ENCODE measurements at places on chromosomes 4 and X. TPM values are rescaled to one million over a fixed set of nuclear protein-coding genes. Genes with fewer than 3 reads are reported as not detected.

GRCh38 chr4:150206954-150207353 lies 128.7 kb downstream of the DCLK2 start:
- H3K4me1 ChIP-seq = peaks cover 55% of the 10 kb centered on the region
- H3K27ac ChIP-seq = peak overlapping the region; percentile 81
- DNase-seq = no peak
- H3K4me3 ChIP-seq = no peak overlapping the region
- peaks cover 12% of the 10 kb centered on the region for H3K36me3 ChIP-seq

DNA sequence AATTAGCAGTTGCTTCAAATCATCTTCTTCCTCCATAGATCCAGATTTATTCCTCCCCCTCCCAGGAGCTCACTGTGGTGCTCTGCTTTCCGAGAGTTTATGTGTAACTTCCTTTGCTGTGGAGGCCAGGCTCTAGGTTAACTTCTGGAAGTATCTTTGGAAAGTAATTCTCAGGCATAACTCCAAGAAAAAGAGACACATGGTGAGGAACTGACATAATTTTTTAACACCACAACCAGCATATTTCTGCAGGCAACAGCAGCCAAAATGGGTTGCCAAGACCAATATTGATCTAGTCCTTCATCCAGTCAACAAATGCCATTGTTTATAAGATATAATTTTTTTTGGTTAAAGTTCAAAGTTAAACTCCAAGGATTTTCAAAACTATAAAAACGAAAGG lies 114.5 kb upstream of the RBPJ start:
- no peak overlapping the region for H3K27ac ChIP-seq
- no peak overlapping the region for H3K4me3 ChIP-seq
- no peak for DNase-seq
- H3K36me3 ChIP-seq = no peaks in the 10 kb centered on the region

DNA sequence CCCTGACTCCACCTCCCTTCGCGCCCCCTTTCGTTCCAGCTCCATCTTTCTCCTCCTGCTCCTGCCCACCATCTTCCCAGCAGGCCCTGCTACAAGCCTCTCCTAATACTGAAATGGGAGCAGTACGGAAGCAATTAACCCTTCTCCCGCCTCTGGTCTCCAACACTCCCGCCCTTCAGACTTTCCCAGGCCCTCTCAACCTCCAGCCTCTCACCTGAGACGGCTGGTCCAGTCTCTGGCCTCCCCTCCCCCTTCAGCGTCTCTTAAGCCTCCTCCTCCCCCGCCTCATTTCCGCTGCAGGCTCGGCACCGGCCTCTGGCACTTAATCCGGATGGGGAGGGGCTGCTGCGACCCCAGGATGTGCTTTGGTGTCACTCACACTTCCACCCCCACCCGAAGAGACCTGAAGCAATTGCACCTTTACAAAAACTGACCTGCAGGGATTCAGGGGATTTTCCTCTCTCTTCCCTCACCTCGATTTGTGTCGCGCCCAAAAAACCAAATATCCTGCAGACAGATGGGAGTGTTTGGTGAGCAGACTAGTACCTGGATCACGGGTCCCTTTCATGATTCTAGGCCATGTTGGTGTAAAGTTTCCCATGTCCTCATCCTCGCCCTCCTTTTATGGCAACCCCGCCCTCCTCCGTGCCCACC lies 657 bp downstream of the TCEAL8 start:
- no peaks in the 10 kb centered on the region for H3K27me3 ChIP-seq
- H3K27ac ChIP-seq = peak overlapping the region; percentile 97
- no peak for DNase-seq
- peaks cover 3% of the 10 kb centered on the region for H3K36me3 ChIP-seq
- peaks cover 29% of the 10 kb centered on the region for H3K4me1 ChIP-seq
- H3K4me3 ChIP-seq = peak overlapping the region; percentile 89

GRCh38 chr4:123042095-123042494 lies 119.7 kb upstream of the NUDT6 start:
- DNase-seq = no peak
- H3K4me3 ChIP-seq = no peak overlapping the region
- peaks cover 15% of the 10 kb centered on the region for H3K4me1 ChIP-seq
- H3K27ac ChIP-seq = no peak overlapping the region

- no peak overlapping the region for H3K4me3 ChIP-seq
- no peaks in the 10 kb centered on the region for H3K4me1 ChIP-seq
- H3K36me3 ChIP-seq = no peaks in the 10 kb centered on the region
- DNase-seq = no peak
- H3K27me3 ChIP-seq = no peaks in the 10 kb centered on the region
Observed at GRCh38 chrX:151476604-151477303, 79.7 kb downstream of the VMA21 start.

GRCh38 chr4:83974111-83974780 lies 438.3 kb downstream of the GPAT3 start:
- no peak for DNase-seq
- H3K4me3 ChIP-seq = no peak overlapping the region
- H3K27me3 ChIP-seq = no peaks in the 10 kb centered on the region
- no peak overlapping the region for H3K27ac ChIP-seq

- no peaks in the 10 kb centered on the region for H3K27me3 ChIP-seq
- no peaks in the 10 kb centered on the region for H3K36me3 ChIP-seq
- no peak overlapping the region for H3K27ac ChIP-seq
- H3K4me3 ChIP-seq = no peak overlapping the region
- H3K4me1 ChIP-seq = peaks cover 3% of the 10 kb centered on the region
Observed at GRCh38 chr4:142582340-142582739, 263.8 kb downstream of the INPP4B start.

DNA sequence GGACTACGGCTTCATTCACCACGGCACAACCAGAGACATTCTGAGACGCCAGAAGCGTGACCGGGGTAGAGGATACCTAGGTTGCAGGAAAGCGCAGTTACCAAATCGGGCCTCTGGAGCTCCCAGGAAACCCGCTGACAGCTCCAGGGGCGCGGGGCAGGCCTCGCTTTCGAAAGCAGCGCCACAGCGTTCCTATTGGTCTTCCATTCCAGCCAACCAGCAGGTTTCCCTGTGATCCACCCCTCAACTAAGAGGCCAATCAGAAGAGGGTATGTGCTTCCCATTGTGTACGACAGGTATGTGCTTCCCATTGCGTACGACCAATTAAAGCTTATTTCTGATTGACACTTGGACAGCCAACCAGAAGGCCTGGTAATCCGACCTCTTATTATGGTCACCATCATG lies 14.9 kb downstream of the SNX12 start:
- peak overlapping the region; percentile 26 for H3K4me3 ChIP-seq
- no peaks in the 10 kb centered on the region for H3K27me3 ChIP-seq
- no peaks in the 10 kb centered on the region for H3K4me1 ChIP-seq
- peak; percentile 43 for DNase-seq

DNA sequence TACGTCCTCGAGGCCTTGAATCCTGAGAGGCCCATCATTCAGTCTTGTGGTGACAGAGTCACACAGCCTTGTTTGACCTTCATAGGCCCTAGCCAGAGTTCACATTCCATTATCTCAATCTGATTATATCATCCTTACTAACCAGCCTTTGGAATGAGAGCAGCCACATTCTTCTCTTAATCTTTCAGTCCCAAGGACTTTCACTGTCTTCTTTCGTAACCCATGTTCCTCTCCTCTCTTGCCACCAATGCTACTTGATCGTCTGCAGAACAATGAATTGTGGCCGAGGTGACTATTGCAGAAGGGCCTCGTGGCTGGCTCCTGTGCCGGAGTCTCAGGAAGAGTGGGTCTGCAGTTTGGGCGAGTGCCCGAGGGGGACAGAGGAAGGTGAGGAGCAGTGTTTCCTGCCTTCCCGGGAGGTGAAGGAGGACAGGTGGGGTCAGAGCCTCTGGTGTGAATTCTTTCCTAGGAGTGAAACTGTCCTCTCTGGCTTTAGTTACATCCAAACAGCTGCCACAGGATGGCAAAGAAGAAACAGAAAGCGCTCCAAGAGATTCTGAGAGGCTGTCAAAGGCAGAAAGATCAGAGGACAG lies 94.6 kb downstream of the LIMCH1 start:
- H3K4me3 ChIP-seq = no peak overlapping the region
- DNase-seq = no peak
- peaks cover 3% of the 10 kb centered on the region for H3K36me3 ChIP-seq

- no peaks in the 10 kb centered on the region for H3K27me3 ChIP-seq
- peaks cover 6% of the 10 kb centered on the region for H3K36me3 ChIP-seq
- DNase-seq = no peak
- H3K4me3 ChIP-seq = no peak overlapping the region
- no peak overlapping the region for H3K27ac ChIP-seq
Observed at GRCh38 chr4:70746179-70746839, 24.5 kb downstream of the RUFY3 start.

- H3K4me1 ChIP-seq = no peaks in the 10 kb centered on the region
- H3K36me3 ChIP-seq = no peaks in the 10 kb centered on the region
- no peak overlapping the region for H3K27ac ChIP-seq
Observed at GRCh38 chr4:30386266-30386895, 333.8 kb upstream of the PCDH7 start.

DNA sequence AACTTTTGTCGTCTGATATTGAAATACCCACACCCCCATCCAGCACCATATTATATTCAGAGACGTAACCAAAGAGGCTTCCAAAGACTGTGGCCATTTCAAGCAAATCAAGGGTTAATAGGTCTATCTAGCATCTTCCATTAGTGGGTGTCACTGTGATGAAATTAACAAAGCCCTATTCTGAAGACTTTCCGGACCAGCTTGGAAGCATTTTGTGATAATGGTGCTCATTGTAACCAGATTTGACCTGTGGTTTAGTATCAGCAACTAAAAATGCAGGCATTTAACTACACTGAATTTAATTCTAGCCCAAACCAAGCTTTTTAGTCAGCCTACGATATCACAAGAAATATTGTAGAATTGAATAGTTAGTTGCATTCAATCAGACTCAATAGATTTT lies 309.7 kb upstream of the TENM3 start:
- H3K4me1 ChIP-seq = no peaks in the 10 kb centered on the region
- no peak overlapping the region for H3K4me3 ChIP-seq
- no peaks in the 10 kb centered on the region for H3K27me3 ChIP-seq
- H3K36me3 ChIP-seq = peaks cover 22% of the 10 kb centered on the region

- peaks cover 8% of the 10 kb centered on the region for H3K36me3 ChIP-seq
- DNase-seq = no peak
- no peak overlapping the region for H3K4me3 ChIP-seq
- peaks cover 8% of the 10 kb centered on the region for H3K4me1 ChIP-seq
- H3K27ac ChIP-seq = no peak overlapping the region
Observed at GRCh38 chr4:4746444-4746843, 113.0 kb upstream of the MSX1 start.

DNA sequence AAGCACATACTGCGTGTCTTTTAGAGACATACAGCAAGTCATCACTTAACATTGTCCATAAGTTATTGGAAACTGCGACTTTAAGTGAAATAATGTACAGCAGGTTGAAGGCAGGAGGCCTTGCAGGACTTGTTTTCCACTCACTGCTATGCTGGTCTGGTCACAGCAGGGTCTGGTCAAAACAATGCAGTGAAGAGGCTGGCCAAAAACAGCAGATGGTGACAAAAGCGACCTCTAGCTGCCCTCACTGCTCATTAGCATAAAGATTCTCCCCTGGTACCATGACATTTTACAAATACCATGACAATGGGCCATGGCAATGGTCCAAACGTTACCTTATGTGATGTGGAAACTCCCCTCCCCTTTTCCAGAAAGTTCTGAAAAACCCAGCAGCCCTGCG lies 1283.6 kb downstream of the FSTL5 start:
- no peaks in the 10 kb centered on the region for H3K27me3 ChIP-seq
- no peak for DNase-seq
- no peaks in the 10 kb centered on the region for H3K36me3 ChIP-seq
- H3K4me1 ChIP-seq = no peaks in the 10 kb centered on the region

- no peak for DNase-seq
- no peaks in the 10 kb centered on the region for H3K4me1 ChIP-seq
- H3K36me3 ChIP-seq = no peaks in the 10 kb centered on the region
- H3K27ac ChIP-seq = no peak overlapping the region
- H3K27me3 ChIP-seq = peaks cover 20% of the 10 kb centered on the region
Observed at GRCh38 chr4:22875587-22876257, 183.0 kb downstream of the GBA3 start.

DNA sequence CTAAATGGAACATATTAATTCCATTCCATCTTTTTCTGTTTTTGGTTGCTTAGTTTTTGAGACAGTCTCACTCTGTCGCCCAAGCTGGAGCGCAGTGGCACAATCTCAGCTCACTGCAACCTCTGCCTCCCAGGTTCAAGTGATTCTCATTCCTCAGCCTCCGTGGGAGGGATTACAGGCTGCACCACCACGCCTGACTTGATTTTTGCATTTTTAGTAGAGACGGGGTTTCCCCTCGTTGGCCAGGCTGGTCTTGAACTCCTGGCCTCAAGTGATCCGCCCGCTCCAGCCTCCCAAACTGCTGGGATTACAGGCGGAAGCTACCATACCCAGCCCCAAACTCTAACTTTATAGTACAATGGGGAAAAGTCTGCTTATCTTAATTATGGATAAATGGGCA lies 11.2 kb downstream of the HNRNPD start:
- no peak overlapping the region for H3K4me3 ChIP-seq
- H3K27me3 ChIP-seq = no peaks in the 10 kb centered on the region
- H3K36me3 ChIP-seq = peaks cover 12% of the 10 kb centered on the region

DNA sequence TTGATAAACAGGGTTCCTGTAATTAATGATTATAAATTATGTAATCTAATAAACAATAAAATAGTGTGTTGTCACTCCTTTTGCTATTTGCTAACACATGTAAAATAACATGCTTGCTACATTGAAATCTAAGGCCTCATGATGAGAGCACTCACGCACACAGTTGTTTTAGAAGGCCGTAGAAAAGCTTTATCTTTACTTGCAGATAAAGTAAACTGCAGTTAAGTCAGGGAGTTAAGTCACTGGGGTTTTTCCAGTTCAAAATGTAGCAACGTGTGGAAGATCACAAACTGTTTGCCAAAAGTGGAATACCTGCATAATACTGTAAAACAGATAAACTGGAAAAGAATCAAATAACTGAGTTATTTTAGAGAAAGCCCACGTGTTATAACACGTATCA lies 187.3 kb upstream of the PACRGL start:
- H3K4me1 ChIP-seq = no peaks in the 10 kb centered on the region
- DNase-seq = no peak
- no peaks in the 10 kb centered on the region for H3K27me3 ChIP-seq
- peaks cover 8% of the 10 kb centered on the region for H3K36me3 ChIP-seq

- H3K4me1 ChIP-seq = peaks cover 7% of the 10 kb centered on the region
- no peak for DNase-seq
- H3K4me3 ChIP-seq = no peak overlapping the region
- H3K27me3 ChIP-seq = no peaks in the 10 kb centered on the region
- no peak overlapping the region for H3K27ac ChIP-seq
Observed at GRCh38 chr4:92970996-92971395, 667.2 kb downstream of the GRID2 start.

GRCh38 chrX:128057421-128057820 lies 5.2 kb upstream of the ACTRT1 start:
- H3K4me3 ChIP-seq = no peak overlapping the region
- no peaks in the 10 kb centered on the region for H3K36me3 ChIP-seq
- DNase-seq = no peak
- no peak overlapping the region for H3K27ac ChIP-seq

GRCh38 chr4:12729384-12729783 lies 754.8 kb downstream of the RAB28 start:
- peaks cover 35% of the 10 kb centered on the region for H3K27me3 ChIP-seq
- no peak overlapping the region for H3K4me3 ChIP-seq
- DNase-seq = no peak
- H3K27ac ChIP-seq = no peak overlapping the region
- no peaks in the 10 kb centered on the region for H3K36me3 ChIP-seq
- peaks cover 3% of the 10 kb centered on the region for H3K4me1 ChIP-seq

Gene RAB40AL
- total RNA-seq = 2.0 TPM

Gene HTR2C
- 1.1 TPM for total RNA-seq

Gene MGARP
- 0.34 TPM for total RNA-seq

Gene RNF212
- total RNA-seq = 10.9 TPM

Gene HSFX2
- total RNA-seq = not detected

Gene GLRA3
- 0.02 TPM for total RNA-seq

Gene SLC2A9
- 4.8 TPM for total RNA-seq

Gene SERPINA7
- not detected for total RNA-seq

Gene NLGN4X
- 23.5 TPM for total RNA-seq

Gene CT45A5
- total RNA-seq = not detected

Gene DDIT4L
- total RNA-seq = 6.9 TPM

Gene TBX22
- total RNA-seq = 0.09 TPM

Data from mesothelial cell of epicardium (in vitro differentiated cells).